ENCODE measurements at places on chromosomes 2 and 18.
A peak's percentile ranks its signal among the peaks of the same experiment; 100 is the strongest.

DNA sequence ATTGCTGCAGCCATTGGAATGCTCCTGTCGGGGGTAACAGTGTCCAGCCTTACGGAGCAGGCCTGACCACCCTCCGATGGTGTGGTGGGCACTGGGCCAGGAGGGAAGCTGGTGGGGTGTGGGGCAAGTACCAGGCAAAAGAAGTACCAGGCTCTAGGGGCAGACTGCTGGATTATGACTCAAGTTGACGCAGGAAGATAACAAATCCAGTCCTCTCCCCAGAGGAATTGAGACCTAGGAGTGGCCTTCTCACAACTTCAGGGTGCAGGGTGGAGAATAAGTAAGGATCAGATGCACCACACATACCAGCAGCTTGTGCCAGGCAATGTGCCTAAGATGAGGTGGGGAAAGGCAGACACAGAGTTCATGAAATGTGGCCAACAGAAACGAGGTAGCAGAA is 37.9 kb downstream of the SEMA4F start:
- DNase-seq: no peak

- DNase-seq: no peak
Observed at GRCh38 chr2:201608021-201608420, 35.3 kb downstream of the TMEM237 start.

DNA sequence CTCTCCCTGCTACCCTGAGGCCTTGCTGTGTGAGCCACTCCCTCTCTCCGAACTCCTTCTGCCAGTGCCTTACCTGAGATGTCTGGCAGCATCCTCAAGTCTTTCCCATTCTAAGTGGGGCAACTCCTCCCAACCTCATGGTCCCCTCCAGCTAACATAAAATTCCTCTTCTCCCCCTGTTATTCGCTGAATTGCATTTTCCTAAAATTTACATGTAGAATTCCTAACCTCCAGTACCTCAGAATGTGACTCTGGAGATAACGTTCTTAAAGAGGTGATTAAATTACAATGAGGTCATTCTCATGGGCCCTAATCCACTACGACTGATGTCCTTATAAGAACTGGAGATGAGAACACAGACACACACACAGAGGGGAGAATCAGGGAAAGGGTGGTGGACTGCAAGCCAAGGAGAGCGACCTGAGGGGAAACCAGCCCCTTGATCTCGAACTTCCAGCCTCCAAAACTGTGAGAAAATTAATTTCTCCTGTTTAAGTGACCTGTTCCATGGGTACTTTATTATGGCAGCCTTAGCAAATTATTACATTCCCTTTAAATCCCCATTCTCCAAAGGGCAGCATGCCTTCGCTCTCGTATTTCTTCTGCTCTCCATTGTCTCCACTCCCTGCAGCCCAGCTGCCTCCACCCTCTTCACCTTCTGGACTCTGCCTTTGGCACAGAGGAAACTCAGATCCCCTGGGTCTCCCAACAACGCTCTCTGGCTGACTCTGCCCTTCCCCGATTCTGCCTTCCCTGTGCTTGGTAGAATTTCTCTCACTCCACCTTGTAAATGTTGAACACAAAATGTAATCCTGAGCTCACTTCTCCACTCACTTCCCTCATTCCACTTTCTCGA is 70.5 kb downstream of the TGIF1 start:
- DNase-seq: no peak

DNA sequence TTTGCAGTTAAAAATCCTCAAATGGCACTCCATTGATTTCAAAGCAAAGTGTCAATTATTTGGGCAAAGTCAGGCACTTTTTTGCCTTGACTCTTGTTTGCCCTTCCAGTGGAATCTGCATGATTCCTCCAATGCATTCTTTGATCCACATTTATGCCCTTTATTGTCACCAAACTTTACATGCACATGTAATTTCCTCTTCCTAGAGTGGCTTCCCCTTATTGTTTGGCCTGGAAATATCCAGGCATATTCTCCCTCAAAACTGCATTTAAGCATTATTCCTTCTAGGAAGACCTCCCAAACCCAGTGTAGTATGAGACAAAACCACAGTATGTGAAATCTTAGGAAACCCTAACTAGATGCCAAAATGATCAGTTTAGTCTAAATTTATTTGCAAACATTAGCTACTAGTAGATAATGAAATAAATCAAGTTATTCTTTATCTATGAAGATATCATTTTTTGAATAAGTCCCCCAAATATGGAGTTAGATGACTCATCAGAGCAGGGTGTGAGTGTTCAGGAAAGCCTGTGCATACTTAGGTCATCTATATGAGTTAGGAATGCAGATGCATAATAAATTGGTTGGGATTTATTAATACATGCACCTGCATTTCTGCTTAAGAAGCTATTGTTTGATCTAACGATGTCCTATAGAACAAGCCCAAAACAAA is 433.3 kb upstream of the TCF4 start:
- no peak for DNase-seq

GRCh38 chr2:151669585-151670081 is 64.6 kb downstream of the NEB start:
- DNase-seq: peak; percentile 58

DNA sequence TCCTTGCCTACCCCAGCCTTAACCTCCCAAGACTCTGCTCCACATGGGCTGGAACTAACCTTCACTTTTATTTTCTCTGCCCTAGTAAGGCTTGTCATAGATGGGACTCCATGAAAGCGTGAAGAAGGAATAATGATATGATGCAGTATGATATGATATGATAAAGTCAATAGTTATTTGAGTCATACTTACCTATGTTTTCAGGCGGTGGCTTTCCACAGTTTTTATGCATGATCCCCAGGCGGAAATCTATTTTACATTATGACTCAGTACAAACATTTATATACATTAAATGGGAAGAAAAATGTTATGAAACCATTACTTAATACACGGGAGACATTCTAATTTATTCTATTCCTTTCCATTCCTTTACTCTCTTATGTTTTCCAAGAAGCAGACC is 5.6 kb downstream of the ACMSD start:
- DNase-seq: no peak

GRCh38 chr2:158473719-158474392 is 17.1 kb downstream of the PKP4 start:
- DNase-seq: no peak

GRCh38 chr2:69780921-69781320 is 39.0 kb downstream of the ANXA4 start:
- no peak for DNase-seq

DNA sequence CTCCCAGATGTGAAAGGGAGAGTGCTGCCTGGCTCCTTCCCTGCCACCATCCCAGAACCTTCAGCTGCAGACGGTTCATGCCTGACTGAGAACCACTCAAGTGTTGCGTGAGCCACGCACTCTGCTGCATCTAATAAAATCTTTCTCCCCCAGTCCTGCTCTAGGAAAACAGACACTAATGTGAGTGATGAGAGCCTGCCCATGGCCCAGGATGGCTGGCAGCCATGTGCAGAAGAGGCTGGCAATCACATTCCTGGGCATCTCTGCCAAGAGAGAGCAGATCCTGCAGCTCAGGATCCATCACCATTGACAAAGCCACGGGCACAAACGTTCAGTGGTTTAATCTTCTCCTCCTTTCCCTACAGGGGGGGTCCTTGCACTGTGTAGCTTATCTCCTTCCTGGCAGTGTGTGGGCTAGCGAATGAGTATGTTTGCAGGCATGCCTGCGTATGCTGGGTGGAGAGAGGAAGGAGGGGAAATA is 477.5 kb downstream of the SLC4A3 start:
- no peak for DNase-seq

DNA sequence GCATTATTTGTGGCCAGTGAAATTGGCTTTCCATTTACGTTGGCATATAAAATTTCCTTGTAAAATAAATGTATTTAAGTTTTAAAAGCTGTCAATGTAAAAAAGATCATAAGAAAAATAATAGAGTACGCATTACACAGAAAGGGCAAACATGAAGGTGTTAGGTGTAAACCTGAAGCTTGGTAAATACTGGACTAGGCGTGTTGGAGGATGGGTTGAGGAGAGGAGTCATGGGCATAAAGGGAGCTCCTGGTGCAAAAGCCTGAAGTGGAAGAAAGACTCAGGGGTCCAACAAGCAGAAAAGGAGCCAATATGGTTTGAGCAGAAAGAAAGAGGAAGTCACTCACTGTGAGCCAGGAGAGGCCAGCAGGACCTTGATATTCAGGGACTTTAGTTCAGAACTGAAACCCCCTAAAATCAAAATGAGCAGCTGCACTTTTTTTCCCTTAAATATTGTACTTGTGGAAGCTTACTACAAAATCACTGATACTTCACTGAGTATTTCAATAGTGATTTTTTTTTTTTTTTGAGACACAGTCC is 24.4 kb downstream of the SP5 start:
- DNase-seq: no peak

All from activated CD4-positive, alpha-beta T cell treated with anti-CD3 and anti-CD28 coated beads, Interleukin-2, amount 50 U/mL, for 16 hours (primary cell).